ENCODE measurements at places on chromosomes 12 and 14.
A peak's percentile ranks its signal among the peaks of the same experiment; 100 is the strongest.

- DNase-seq = no peak
Observed at GRCh38 chr14:90503582-90503981, 106.8 kb downstream of the CALM1 start.

GRCh38 chr14:91273885-91274273 lies 29.4 kb upstream of the GPR68 start:
- no peak for DNase-seq

DNA sequence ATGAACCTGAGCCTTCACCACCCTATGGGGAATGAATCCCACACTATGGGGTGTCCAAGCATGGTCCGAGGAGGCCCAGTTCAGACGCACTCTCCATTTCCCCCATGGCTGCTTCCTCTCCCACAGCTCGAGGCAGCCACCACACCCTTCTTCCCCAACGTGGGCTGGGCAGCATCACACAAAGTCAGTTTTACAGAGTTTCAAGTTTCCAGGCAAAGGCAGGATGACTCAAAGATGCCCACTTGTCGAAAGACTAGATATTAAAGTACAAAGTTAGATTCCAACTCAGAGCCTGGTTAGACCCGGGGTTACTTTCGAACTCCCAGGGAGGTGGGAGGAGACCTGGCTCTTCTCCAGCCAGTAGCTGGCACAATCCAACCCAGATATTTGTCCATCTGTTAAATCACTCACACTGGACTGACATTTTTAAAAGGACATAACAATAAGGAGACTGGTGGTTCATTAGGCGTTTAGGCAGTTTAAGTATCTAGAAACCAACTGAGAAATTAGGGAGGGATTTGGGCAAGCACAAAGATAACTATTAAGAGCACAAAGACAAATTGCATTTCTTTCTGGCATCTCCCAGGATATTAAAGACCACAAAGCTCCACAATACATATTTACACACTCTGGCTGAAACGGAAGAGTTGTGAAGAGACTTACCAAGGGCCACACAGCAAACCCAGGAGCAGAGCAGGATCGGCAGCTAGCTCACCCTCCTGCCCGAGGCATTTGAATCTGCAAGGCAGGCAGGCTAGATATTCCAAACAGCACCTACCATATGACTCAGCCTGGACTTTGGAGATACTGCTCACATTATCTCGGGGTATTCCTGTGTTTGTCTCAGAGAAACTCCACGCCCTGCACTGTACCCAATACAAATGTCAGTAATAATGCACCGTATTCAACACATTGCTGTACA lies 34.8 kb downstream of the TMCC3 start:
- no peak for DNase-seq

- peak; percentile 55 for DNase-seq
Observed at GRCh38 chr14:55448141-55448614, 7.8 kb upstream of the TBPL2 start.

DNA sequence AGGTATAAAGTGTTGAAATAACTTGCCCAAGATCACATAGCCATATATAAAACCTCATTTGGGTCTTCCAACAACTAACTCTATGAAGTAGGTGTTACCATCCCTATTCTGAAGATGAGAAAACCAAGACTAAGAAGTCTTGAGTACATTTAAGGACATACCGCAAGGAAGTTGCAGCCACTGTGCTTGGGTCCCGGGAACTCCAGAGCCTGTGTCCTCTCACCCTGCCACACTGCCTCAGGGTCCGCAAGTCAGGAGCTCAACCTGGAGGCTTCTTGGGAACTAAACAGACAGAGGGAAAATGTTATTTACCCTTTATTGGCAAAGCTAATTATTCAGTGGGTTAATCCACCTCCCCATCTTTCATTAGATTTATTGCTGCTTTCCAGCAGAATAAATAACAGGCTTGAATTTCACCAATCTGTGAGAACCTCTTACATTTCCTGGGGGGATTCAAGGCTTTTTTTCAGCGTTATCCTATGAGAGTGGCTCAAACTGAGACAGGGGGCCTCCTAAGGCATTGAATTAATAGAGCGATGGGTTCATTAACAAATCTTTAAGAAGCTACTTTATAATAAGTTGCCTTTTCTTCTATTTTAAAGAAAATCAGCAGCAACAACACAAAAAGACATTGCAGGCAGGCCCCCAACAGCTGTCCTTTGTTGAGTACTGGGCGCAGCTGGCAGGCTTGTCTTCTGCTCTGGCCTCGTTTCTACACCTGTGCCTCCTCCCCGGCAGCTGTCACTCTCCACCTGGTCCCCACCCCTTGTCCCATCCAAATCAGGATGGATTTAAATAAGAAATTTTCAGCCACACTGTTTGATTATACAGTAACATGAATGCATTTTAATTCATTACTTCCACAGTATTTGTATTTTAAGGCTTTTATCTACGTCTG lies 25.3 kb downstream of the PHLDA1 start:
- DNase-seq = no peak

- peak; percentile 18 for DNase-seq
Observed at GRCh38 chr12:113333877-113334785, 778 bp downstream of the SLC8B1 start.

DNA sequence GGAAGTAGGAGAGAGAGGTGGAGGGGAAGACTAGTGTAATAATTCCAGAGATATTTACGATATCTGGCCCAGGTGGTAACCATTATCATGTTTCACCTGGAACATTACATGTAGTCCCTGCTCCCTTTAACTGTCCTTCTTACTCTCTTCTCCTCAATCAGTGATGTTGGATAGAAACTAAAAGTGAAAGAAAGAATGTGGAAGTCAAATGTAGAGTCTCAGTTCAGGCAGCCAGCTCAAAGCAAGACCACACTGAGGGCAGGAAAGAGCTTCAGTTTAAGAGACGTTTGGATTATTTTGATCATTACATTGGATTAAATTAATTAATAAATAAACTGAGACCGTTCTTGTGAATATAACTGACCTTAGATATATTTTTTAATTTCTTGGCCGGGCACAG lies 594.4 kb downstream of the FLRT2 start:
- peak; percentile 39 for DNase-seq

GRCh38 chr14:74619672-74620131 lies 7.7 kb upstream of the LTBP2 start:
- no peak for DNase-seq

DNA sequence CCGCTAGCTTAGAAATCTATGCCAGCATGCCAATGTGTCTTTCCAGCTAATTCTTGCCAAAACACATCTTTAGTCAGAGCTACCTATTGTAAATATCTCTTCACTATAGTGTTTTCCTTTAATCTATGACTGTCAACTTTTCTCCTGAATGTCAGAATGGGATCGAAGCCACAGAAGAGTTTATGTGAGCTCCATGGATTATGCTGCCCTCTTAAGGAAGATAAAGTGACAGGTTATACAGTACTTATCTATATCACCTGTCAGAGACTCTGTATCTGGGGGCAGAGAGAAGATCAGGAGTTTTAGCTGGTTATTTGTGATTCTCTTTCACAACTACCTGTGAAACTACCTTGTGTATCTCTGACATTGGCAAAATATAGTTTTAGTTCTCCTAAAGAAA lies 204.3 kb upstream of the SEL1L start:
- DNase-seq = no peak

- DNase-seq = peak; percentile 92
Observed at GRCh38 chr12:810671-811415, 58.5 kb downstream of the WNK1 start.

DNA sequence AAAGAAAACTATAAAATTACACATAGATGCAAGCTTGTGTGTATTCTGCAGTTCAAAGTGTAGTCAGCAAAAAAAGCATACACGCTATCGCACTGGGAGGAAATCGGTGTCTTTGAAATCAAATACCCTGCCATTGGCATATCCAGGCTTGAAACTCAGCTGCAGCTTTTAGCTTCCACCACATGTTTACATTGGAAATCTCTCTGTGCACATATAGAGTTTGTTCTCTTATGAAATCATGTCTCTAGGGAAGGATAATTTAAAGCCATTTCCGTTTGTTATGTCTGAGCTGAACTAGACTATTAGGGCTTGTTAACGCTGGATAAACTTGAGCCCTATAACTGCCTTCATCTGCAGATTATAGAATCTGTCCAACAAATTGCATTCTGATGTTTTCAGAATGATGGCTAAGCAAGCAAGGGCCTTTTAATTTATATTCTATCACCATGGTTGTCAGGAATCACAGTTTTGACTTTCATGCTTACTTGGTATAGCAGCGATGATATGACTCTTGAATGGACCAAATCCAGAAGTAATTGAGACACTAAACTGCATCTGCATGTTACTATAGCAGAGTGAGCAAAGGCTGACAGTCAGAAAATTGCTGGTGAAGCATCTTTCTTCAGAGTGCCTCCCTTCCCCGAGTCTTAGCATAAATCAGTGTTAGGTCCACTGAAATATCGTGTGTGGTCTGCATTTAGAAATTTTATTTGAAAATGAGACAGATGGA lies 442.8 kb downstream of the ZFP36L1 start:
- DNase-seq = no peak

Data from activated CD4-positive, alpha-beta T cell treated with anti-CD3 and anti-CD28 coated beads, Interleukin-10, Interleukin-2, amounts not matched to agents 100 ng/mL and 50 ng/mL, durations not matched to agents 16 hours and 8 hours (primary cell).